ENCODE measurements at places on chromosomes 1 and 21.

- DNase-seq, result no peak
Observed at GRCh38 chr1:50426108-50426700, 3.0 kb upstream of the DMRTA2 start.

DNA sequence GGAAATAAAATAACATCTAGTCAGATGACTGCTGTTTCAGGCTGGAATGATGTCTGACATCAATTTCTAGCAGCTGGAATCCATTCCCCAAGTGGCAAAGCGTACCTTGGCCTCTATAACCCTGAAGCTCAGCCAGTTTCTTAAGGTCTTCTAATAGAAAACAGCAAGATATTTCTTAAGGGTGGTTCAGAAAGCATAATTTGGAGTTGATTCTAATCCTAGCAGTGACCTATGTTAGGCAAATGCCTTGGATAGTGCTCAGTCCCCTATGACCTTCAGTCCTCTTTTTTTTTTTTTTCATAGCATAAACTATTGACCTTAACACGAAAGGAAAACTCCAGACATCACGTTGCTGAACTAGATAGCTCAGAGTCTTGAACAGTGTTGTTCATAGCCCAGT lies 56.5 kb downstream of the LAMC2 start:
- no peak for DNase-seq

DNA sequence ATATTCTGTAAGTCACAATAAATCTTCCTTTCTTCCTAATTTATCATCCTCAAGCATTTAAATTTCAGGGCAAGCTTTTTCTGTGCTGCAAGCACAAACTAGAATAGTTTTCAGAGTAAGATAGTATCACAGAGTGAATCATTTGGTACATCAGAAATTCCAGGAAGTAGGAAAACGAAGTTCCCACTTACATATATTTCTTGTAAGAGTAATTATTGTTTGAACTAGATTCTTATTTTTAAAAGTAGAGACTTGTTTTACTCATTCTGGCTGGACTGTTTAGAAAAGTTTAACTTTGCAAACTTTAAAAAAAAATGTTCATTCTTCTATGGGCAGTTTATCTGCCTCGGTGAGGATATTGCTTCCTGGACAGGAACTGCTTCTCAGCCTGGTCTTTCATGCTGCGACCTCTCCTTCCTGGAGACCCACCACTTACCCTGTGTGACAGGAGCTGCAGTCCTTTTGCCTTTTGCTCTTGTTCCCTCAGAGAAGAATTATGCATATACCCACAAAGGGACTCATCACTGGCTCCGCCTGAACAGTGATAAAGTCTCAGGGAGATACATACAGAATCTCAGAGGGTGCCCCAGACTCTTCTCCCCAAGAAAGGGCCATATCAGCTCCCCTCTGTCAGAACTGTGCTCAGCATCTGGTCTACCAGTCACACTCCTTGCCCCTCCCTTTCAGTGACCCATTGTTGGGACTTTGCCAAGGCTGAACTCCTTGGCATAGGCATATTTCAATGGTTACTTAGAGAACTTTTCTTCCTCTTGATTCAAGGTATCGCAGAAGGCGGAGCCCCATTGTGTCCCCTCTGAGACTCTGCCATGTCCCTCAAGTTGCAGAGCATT lies 102.7 kb upstream of the CD55 start:
- no peak for DNase-seq

DNA sequence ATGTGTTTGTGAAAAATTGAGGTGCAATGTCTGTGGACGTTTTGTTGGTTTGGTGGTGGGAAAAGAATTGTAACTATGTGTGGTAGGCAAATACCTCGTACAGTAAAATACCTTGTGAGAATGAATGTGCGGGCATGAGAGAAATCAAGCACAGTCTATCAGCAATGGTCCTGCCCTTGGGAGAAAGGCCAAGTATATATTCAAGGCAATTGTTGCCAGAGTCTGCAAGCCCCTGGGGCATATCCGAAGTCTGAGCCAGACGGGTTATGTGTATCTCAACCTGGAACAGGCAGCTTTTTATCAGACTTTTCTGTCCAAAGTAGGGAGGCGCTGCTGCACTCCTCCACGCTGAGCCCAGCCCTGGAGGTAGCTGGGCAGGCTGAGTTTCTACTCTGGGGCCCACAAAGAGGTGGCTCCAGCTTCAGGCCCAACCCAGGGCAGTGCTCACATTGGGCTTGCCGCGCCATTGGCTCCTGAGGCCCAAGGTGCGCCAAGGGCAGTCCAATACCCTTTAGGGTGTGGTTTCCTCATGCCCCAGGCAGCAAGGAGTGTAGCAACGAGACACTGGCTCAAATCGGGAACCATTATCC lies 9.4 kb upstream of the GNL2 start:
- DNase-seq, result no peak

- no peak for DNase-seq
Observed at GRCh38 chr1:239872626-239873025, 219.1 kb upstream of the FMN2 start.

DNA sequence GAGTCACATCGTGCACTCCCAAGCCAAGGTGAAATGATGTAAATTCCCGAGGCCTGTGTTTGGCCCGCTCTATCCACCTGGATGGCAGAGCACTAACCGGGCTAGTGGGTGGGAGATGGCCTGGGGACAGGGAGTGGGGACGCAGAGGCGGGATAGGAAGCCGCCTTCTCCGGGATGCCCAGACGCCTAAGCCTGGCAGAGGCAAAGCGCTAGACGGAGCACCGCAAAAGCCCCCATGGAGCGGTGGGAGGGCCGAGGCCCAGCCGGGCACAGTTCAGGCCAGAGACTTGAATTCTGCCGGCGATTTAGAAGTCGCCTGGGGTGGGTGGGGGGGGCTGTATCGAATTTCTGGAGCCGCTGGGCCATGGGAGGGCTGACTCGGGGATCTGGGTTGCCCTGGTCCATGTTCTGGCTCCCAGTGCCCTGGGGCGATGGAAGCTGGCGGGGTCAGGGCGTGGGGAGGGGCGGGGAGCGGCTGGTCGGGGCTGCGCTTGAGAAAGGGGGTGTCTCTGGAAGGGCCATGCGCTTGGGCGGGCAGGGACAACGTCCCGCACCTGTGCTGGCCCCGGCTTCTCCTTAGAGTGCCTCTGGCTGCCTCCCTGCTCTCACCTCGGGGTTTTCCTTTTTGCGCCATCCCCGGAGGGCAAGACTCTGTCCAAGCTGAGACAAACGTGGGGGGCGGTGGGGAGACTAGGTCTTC lies 28.0 kb downstream of the KIAA2013 start:
- no peak for DNase-seq

- no peak for DNase-seq
Observed at GRCh38 chr1:232744847-232745246, 60.4 kb upstream of the MAP10 start.

GRCh38 chr1:45429561-45430159 lies 61.3 kb downstream of the TESK2 start:
- DNase-seq, result no peak
